ENCODE measurements at places on chromosomes 13 and 19. TPM values are rescaled to one million over a fixed set of nuclear protein-coding genes. Genes with fewer than 3 reads are reported as not detected.

The KCNRG gene
- 4.0 TPM for total RNA-seq

The GNG7 gene
- total RNA-seq, result 0.29 TPM

The SCAF1 gene
- total RNA-seq, result 14.8 TPM

The POSTN gene
- 1,081 TPM for total RNA-seq

The CBARP gene
- total RNA-seq, result 2.9 TPM

The CCDC169 gene
- total RNA-seq, result 3.8 TPM

The SH2D3A gene
- total RNA-seq, result not detected

The SELENOV gene
- not detected for total RNA-seq

The JSRP1 gene
- 0.72 TPM for total RNA-seq

The PGLYRP2 gene
- not detected for total RNA-seq

The ZNF471 gene
- 4.7 TPM for total RNA-seq

The NMRK2 gene
- not detected for total RNA-seq

The GTF2F1 gene
- total RNA-seq, result 48.1 TPM

The JOSD2 gene
- total RNA-seq, result 22.8 TPM

DNA sequence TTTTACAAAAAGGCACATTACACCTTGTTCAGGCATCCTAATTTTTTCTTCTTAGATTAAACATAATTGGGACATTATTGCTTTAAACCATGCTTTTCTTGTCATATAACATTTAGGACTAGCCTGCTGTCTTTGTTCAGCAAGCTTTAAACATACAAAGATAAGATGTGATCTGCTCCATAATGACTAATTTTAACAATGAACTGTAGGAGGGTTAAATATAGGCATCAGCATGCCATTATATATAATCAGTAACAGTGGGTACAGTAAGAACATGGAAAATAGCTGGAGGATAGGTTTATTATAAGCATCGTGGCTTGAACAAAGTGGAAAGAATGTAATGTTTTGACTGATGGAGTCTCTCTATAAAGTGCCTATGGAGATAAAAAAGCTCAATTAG is 661.7 kb downstream of the SLITRK6 start:
- no peak for DNase-seq

- no peak for DNase-seq
Observed at GRCh38 chr13:38415233-38415632, 65.6 kb downstream of the UFM1 start.

- DNase-seq, result no peak
Observed at GRCh38 chr13:104485571-104485970, 1419.4 kb upstream of the SLC10A2 start.

GRCh38 chr13:41577436-41577835 is 120.1 kb downstream of the RGCC start:
- DNase-seq, result peak; percentile 74

DNA sequence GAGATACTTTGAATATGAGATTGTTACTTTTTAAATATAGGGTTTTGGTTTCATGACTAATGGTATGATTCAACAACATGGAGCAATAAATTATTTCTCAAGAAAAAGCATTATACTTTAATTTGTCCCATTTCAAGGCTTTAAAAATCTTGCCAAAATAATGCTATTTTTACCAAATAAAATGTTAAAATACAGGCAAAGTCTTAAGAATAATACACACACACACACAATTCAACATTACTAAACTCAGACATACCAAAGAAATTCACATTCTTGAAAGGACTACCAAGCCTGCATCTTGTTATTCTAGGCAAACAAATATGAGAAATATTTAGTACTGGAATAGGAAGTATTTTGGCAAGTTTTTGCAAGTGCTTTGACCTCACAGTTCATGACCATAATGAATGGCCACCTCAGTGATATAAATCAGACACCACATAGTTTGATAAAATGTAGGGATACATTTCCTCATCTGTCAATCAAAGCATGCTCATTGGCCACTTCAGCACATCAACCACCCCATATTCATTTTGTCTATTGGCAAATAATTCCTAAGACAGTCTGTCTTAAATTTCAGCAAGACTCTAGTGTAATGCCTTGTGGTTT is 107.2 kb downstream of the NALCN start:
- peak; percentile 38 for DNase-seq

- DNase-seq, result no peak
Observed at GRCh38 chr19:35241417-35241816, 7.4 kb upstream of the LSR start.

- peak; percentile 32 for DNase-seq
Observed at GRCh38 chr13:114088234-114088633, 44.2 kb downstream of the RASA3 start.

DNA sequence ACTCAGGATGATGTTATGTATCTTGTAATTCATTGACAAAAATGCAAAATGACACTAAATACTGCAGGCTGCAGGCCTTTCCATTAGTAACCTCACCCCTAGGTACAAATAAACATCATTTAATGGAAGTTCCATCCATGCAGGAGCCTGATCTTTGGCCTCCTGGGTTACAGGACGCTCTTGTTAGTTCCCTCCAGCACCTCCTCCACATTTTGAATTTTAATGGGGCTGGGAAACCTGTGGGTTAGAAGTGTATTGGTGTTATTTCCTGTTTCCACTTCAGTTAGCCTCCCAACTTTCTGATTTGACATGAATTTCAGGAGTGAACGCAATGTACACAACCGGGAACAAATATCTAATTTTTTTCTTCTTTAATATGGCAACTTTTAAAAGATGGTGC is 237.1 kb upstream of the ARGLU1 start:
- DNase-seq, result no peak

GRCh38 chr19:45526143-45526542 is 18.9 kb downstream of the VASP start:
- peak; percentile 96 for DNase-seq

- peak; percentile 66 for DNase-seq
Observed at GRCh38 chr19:42247640-42248199, 5.3 kb upstream of the GSK3A start.

DNA sequence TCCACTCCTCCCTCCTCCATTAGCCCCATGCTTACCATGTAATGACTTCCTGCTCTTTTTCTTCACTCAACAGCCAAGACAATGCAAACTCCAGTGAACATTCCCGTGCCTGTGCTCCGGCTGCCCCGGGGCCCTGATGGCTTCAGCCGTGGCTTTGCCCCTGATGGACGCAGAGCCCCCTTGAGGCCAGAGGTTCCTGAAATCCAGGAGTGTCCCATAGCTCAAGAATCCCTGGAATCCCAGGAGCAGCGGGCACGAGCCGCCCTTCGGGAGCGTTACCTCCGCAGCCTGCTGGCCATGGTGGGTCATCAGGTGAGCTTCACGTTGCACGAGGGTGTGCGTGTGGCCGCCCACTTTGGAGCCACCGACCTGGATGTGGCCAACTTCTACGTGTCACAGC is 2.9 kb upstream of the PPP1R37 start:
- no peak for DNase-seq

GRCh38 chr19:16922592-16922934 is 33.8 kb downstream of the F2RL3 start:
- DNase-seq, result no peak

DNA sequence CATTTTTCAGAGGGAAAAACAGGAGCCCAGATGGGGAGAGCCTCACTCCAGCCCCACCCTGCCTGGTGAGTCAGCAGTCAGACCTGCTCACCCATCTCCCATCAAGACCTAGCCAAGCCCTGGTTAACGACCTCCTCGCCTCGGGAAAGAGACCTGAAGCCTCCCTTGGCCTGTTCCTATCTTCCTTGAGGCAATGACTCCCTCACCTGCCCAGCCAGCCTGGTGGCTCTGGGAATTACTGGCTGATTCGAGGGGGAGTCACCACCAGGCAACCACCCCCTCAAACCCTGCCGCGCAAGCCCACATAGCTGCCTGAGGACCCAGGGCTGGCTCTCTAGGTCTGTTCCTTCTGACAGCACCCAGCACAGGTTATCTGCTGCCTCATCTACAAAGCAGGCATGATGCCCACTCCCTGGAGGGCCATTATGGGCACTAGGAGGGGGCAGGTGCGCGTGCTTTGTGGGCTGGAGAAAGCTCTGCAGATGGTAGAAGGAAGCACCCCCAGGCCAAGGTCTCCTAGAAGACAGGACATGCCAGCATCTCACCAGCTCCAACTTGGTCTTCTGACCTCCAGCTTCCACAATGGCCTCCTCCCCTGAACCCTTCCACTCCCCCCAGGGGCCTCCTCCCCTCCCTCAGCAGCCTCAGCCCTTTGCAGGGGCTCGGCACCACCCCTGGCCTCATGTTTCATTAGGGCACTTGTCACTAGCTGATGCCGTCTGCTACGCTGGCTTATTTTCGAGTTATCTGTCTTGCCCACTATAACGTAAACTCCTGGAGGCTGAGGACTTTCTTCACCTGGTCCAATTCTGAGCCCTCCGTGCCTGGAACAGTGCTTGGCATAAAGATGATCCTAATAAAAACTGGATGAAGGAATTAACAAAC is 10.4 kb downstream of the DEDD2 start:
- DNase-seq, result peak; percentile 98

GRCh38 chr13:106139377-106139776 is 396.1 kb downstream of the EFNB2 start:
- DNase-seq, result no peak

DNA sequence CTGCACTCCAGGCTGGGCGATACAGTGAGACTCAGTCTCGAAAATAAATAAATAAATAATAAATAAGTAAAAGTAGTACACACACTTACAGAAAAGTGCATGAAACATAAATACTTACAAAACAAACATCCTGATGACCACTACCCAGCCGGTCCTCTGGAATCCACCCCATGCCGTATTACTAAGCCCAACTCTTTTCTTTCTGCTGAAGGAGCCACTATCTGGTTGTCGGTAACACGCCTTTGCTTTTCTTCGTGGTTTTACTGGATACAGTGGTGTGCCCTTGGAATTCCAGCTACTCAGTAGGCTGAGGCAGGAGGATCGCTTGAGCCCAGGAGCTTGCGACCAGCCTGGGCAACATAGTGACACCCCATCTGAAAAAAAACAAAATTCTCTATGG is 39.4 kb downstream of the CELF5 start:
- DNase-seq, result peak; percentile 69

DNA sequence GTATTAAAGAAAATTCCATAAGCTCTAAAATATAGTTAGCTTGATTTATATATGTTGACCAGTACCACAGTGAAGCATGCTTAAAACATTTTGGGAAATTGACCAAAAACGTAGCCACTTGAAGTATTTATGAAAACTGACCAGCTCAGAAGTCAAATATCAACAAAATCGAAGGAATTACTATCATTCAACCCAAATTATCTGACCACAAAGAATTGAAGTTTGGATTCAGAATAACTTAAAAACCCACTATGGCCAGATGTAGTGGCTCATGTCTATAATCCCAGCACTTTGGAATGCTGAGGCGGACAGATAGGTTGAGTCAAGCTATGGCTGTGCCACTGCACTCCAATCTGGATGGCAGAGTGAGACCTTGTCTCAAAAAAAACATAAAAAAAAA is 31.9 kb downstream of the GPALPP1 start:
- DNase-seq, result no peak

DNA sequence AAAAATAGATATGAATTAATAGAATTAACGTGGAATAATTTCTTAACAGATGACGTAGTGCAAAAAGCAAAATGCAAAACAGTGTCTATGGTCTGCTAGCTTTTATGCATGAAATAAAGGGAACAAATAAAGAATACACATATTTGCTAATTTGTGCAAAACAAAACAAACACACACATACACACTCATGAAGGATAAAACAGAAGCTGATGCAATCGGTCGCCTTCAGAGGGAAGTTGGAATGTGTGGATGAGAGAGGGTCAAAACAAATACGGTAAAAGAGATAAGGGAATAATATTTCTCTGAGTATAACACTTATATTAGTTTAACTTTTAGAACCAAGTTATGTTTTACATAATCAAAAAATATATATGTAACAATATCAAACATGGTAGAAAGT is 1160.9 kb upstream of the PCDH9 start:
- no peak for DNase-seq

DNA sequence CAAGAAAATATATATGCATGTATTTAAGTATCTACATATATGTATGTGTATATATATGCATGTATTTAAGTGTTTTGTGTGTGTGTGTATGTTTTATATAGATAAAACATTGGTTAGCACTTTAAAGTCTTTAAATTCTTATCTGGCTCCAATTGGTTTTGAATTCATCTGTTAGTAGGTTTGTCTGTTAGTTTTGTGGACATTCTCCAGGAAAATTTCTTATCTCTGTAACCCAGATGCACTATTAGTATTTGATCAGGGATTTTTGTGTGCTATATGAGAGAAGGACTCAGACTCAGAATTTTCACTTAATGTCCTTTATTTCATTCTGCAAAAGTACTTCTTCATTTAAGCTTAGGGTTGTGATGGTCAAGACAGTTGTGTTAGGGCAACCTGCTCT is 103.1 kb downstream of the ITGBL1 start:
- DNase-seq, result no peak

DNA sequence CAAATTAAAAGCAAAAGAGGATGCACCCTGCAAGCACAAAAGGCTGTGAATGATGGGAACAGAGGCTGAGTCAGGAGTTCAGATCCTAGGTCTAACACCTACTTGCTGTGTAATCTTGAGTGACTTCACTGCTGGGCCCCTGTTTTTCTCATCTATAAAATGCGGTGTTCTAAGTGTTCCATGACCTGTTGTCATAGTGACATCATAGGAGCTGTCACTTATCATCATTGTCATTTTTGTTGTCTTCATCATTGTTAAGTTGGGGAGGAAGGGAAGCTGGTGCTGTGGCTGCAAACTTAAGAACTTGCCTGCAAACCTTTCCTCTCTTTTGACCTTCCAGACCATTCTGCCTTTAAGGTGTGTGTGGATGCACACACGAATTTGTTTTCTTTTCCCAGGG is 20.6 kb downstream of the ACSBG2 start:
- DNase-seq, result no peak

DNA sequence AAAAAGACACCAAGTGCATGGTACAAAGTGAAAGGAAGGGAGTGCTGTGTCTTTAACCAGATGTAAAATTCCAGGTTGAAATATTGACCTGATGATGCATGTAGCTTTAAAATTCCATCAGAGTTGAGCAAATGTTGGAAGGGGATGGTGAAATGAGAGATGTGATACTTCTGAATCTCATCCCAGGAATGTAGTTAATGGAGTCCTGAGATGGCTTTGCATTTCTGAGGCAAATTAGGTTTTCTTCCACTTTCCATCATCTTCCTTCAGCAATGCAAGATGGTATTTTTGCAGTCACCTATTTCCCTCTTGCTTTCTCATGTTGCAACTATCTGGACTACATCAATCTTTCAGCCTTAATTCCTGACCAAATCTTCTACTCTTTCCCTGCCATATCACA is 194.1 kb upstream of the MIR17HG start:
- DNase-seq, result no peak

GRCh38 chr19:6287269-6287885 is 7.6 kb upstream of the MLLT1 start:
- no peak for DNase-seq

All from osteoblast (primary cell).